ENCODE measurements at places on chromosomes 13 and 19.
A peak's percentile ranks its signal among the peaks of the same experiment; 100 is the strongest.

DNA sequence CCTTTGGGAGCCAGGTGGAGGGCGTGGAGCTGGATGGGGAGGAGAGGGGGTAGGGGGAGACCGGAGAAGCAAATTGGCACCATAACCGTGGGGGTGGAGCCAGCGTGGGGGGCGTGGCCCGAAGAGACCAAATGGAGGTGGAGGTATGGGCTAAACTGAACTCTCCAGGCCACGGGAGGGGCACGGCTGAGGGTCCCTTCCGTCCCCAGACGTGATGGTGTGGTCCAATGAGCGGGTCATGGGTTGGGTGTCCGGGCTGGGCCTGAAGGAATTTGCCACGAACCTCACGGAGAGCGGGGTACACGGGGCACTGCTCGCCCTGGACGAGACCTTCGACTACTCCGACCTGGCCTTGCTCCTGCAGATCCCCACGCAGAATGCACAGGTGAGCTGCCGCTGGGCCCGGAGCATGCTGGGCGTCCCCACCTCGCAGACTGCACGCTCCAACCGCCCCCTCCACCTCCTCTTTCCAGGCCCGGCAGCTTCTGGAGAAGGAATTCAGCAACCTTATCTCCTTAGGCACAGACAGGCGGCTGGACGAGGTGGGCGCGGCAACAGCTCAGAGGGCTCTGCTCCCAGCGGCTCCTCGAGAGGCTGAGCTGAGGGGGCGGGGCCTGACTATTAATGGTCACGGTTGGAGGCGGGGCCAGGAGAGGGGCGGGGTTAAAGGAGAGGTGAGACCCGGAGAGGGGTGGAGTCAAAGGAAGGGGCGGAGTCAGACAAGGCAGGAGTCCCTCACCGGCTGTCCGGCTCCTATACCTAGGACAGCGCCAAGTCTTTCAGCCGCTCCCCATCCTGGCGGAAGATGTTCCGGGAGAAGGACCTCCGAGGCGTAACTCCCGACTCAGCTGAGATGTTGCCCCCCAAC lies 6.2 kb downstream of the HRC start:
- no peak for DNase-seq

GRCh38 chr13:83634601-83635000 lies 247.7 kb downstream of the SLITRK1 start:
- DNase-seq: no peak

DNA sequence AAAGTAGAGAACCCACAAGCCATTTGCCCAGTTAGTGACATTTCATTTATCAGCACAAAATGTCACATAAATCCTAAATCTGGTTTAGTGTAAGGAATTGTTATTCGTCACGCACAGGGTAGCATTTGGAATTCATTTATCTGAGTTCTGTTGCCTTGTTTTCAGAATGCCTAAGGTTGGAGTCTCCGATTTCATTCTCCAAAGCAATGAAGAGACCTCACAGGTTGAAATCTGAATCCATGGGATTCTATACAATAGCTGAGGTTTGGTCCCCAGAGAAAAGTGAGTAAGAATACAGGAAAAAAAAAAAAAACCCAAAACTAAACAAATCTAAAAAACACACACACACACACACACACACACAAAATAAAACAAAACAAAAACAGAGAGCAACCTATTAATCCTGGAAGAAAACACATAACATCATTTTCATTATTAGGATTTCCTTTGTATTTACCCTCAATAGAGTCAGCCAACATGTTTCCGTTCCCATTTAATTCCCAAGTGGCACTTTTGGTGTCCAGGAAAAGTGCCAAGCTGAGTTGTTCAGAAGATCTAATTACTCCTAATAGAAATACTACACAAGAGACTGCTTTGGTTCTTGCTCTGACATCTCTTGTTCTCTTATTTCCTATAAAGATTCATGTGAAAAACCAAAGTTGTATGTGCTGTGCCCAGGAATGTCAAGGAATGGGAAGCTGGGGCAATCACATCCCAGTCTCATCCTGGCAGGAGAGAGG lies 36.2 kb upstream of the LRCH1 start:
- no peak for DNase-seq

- peak; percentile 40 for DNase-seq
Observed at GRCh38 chr19:3129112-3129511, 6.7 kb upstream of the GNA15 start.

DNA sequence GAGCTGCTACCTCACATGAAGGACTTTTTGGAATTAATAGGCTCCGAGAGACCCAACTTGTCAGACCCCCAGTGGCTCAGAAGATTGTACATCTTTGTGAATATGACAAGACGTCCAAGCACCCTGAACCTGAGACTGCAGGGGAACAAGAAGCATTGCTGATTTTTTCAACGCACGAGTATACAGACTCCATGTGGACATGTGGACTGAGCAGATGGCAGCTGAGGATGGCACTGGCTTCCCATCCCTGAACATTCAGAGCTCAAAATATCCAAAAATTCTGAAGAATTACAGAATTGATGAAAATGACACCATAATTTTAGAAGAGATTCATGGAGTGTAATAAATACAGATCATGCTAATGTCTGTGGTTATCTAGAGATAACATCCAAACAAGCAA lies 254.1 kb downstream of the MZT1 start:
- DNase-seq: no peak

Measured in non-pigmented ciliary epithelial cell (primary cell).